Fibroblast of the aortic adventitia (primary cell): ENCODE measurements at places on chromosomes 6 and 20. TPM values are rescaled to one million over a fixed set of nuclear protein-coding genes. Genes with fewer than 3 reads are reported as not detected.
A peak's percentile ranks its signal among the peaks of the same experiment; 100 is the strongest.

Gene DNMT3B
- 1.1 and 3.3 TPM in 2 replicates for total RNA-seq

Gene ULBP2
- 2.5 and 3.3 TPM in 2 replicates for total RNA-seq

Gene MTFR2
- 1.5 and 6.1 TPM in 2 replicates for total RNA-seq

Gene ADGB
- not detected in 2 replicates for total RNA-seq

Gene RNF182
- total RNA-seq: 0.74 and 2.9 TPM in 2 replicates

Gene CDKAL1
- total RNA-seq: 11.3 and 20.0 TPM in 2 replicates

Gene SOBP
- total RNA-seq: 7.4 and 7.9 TPM in 2 replicates

Gene CDC25B
- total RNA-seq: 51.0 and 58.5 TPM in 2 replicates

Gene PPP1R14C
- total RNA-seq: 2.1 TPM in 1 of 2 replicates, not detected in the other

Gene SLC22A16
- total RNA-seq: 0.09 TPM in 1 of 2 replicates, not detected in the other

Gene OR10C1
- not detected in 2 replicates for total RNA-seq

Gene LHFPL5
- not detected in 2 replicates for total RNA-seq

GRCh38 chr6:134564705-134565104, 246.8 kb upstream of the SGK1 start:
- no peak for DNase-seq

DNA sequence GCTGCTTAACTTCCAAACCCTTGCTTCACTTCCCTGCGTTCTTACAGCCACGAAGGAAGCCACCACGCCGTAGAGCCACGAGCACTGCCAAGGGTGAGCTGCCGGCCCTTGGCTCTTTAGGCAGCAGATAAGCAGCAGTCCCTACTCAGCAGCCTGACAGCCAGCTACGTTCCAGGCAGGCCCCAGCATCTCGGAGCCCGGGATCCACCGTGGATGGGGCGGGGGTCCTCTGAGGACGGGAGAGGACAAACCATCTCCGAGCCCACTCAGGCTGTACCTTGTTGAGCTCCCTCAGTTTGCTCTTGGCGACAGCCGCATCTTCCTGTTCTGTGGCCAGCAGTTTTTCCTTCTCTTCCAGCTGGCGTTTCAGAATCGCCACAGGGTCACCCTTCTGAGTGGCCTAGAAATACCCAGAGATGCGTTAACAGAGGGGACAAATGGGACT, 40.5 kb downstream of the RRBP1 start:
- no peak for DNase-seq

DNA sequence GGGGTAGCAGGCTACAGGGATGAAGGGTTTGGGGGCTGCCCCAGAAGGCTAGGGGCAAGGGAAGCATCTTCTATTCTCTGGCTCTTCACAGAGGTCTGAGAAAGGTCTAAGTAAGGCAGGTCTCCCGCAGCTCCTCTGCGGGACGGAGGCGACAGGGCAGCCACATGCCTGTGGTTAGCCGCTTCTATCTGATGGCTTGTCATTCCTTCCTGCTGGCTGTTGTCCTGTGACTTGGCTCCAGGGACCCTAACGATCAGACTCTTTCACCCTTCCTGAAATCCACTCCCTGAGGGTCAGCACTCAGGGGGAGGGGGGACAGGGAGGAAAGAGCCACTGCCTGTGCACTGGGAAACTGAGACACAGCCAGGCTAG, 673 bp downstream of the CST7 start:
- DNase-seq: no peak

DNA sequence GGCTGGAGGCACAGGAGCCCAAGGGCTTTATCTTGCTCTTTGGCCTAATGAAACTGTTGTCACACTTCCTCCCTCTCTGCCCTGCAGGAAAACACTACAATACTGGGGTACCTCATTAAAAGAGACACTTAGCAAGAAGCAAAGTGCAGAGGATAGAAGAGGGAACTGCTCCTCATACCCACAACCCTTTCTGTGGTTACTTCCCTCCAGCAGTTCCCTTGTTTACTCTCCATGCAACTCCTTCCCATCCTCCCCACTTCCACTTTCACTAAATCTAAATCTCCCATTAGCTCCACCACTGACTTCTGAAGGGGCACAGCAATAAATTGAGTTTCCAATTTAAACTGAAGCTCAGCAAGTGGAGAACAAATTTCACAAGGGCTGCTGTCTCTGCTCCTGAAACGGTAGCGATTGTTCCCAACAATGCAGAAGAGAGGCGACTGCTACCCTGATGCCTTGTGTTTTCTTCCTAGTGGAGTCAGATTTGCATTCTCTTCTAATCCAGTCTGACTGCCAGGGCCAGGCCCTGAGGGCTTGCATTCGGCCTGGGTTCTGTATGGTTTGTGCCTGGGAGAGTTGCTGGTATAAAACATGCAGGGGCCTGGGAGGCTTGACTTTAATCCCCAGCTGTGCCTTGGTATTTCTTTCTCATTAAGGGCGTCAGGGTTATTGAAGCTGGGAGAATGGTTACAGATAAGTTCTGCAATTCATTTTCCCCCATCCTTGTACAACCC, 454.7 kb downstream of the TFAP2B start:
- no peak for DNase-seq

DNA sequence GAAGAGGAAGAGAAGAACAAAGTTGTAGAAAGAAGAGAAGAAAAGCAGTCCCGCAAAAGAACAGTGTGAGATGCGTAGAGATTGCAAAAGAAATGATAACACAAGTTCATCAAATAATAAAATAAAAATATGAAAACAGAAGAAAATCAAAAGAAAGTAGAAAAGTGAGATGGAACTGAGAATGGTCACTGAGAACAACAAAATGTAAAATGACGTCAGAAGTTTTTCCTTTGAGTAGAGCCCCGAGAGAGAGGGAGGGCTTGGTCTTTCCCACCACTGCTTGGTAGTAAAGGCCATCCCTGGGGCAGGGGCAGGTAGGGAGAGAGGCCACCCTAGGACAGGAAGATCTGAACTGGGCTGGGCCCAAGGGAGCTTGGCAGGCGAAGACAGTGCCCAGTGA, 533.7 kb downstream of the QKI start:
- DNase-seq: no peak

- DNase-seq: no peak
Measured at GRCh38 chr6:12593771-12594529, 122.6 kb upstream of the PHACTR1 start.

GRCh38 chr6:148192310-148192709, 150.3 kb upstream of the SASH1 start:
- DNase-seq: peak; percentile 97

GRCh38 chr6:14067656-14068055, 49.9 kb upstream of the CD83 start:
- no peak for DNase-seq

DNA sequence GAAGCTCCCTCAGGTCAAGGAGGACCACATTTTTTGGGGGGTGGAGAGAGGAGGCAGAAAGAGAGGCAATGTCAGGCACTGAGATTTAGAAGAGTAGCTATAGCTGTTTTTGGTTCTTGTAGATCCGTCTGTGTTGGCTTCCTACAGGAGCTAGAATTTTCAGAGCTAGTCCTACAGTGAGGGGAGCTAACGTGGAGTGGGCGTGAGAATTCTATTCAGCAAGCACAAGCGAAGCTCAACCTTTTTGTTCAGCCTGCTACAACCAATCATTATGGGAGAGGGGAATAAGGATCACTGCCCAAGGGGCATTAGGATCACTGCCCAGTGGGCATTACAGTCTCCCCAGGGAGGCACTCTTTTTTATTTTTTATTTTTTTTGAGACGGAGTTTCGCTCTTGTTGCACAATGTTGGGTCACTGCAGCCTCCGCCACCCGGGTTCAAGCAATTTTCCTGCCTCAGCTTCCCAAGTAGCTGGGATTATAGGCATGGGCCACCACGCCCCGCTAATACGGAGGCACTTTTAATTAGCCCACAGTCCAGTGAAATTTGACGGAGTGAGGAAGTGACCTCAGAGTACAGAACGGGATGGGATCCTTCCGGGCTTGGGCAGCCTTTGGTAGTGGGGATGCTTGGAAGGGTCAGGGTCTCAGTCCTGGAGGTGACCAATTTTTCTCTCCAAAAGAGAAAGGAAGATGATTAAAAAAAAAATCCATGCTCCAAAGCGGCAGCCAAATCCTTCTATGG, 1.1 kb upstream of the PANK2 start:
- DNase-seq: no peak

- DNase-seq: no peak
Measured at GRCh38 chr20:55893031-55893430, 112.3 kb downstream of the CBLN4 start.

DNA sequence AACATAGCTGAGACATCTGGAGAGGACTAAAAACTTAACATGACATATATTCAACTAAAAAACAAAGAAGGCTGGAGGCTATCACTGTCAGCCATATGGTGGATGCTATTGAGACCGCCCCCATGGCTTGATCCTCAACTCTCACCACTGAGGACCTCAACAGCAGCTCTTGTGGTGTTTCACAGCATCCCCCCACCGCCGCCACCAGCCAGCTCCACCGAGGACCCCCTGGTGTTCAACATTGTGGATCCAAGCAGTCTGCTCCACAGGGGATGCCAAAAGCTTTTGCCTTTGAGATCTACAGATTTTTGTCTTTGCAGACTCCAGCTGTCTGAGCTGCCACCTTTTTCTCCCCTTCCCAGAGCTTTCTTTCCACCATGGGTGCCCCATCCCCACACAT, 64.6 kb downstream of the NUS1 start:
- DNase-seq: no peak

- DNase-seq: no peak
Measured at GRCh38 chr20:58908221-58908620, 55.7 kb downstream of the GNAS start.

DNA sequence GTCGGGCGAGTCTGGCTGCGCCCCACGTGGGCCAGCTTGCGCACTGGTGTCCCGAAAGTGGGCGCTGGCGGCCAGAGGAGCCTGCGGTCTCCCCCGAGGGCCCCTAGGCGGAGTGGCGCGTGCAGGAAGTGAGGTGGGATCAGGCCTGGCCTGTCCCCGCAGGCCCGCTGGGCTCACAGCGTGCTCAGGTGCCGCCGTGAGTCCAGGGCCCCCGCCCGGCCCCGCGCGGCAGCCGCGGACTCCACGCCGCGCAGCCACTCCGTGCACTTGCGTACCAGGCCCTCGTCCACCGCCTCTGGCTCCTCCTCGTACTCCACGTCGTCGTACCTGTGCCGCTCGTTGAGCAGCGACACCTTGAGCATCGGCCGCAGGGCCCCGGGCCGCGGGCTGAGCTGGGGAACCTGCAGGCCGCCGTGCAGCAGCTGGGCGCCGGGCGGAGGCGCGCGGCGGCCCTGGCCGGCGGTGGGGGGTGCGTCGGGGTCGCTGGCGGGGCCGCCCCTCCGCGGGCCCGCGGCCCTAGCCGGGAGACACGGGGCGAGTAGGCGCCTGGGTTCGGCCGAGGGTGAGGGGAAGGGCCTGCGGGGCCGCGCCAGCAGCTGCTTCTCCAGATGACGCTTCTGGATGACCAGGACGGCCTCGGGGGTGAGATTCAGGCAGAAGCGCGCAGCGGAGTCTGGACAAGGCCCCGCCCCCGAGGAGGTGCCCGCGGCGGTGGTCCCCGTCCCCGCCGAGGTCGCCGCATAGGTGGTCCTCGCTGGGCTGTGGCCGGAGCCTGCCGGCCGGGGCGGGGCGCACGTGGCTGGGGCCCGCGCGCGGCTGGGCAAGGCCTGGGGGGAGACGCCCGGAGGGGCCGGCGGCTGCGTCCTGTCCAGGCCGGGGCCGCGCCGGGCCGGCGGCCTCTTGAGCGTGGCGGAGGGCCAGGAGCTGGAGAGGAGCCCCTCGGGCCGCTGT, 835 bp downstream of the PRR18 start:
- DNase-seq: no peak

- no peak for DNase-seq
Measured at GRCh38 chr6:43203029-43203717, 21.2 kb downstream of the CUL9 start.

- DNase-seq: peak; percentile 81
Measured at GRCh38 chr6:22471132-22471690, 98.2 kb upstream of the HDGFL1 start.

GRCh38 chr6:160043784-160044183, 74.9 kb downstream of the IGF2R start:
- DNase-seq: no peak

GRCh38 chr20:58875541-58876134, 23.1 kb downstream of the GNAS start:
- DNase-seq: peak; percentile 27

DNA sequence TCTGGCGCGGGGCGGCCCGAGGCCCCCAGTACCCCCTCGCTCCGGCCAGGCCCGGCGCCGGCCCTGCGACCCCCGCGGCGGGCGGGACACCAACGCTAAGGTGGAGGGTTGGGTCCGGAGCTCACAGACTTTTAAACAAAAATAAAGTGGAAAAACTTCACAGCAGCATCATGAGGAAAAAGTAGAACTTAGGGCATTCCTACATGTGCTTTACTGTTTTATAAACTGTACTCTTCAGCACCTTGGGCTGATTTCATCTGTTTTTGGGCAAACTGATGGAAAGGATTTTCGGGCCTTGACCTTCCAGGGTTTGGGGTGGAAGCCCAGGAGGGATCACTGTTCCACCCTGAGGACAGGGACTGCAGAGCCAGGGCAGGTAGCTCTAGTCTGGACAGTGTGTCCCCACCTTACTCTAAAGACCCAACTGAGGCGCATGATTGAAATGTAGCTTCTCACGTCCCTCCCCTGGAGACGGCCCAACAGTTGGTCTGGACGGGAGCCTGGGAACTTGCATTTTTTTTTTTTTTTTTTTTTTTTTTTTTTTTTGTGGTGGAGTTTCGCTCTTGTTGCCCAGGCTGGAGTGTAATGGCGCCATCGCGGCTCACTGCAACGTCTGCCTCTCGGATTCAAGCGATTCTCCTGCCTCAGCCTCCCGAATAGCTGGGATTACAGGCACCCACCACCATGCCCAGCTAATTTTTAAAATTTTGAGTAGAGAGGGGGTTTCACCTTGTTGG, 740 bp downstream of the NELFCD start:
- DNase-seq: peak; percentile 29

DNA sequence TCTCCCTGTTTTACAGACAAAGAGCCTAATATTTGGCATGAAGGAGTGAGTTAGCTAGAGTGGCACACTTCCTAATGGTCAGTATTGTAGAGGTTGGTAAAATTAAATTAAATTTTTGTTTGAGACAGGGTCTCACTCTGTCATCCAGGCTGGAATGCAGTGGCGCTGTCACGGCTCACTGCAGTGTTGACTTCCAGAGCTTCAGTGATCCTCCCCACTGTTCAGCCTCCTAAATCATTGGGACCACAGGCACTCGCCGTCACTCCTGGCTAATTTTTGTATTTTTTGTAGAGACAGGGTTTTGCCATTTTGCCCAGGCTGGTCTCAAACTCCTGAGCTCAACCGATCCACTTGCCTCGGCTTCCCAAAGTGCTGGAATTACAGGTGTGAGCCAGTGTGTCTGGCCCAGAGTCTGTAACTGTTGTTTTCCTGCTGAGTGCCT, 70.9 kb downstream of the SCAND1 start:
- no peak for DNase-seq

GRCh38 chr6:139316622-139317317, 25.0 kb upstream of the TXLNB start:
- no peak for DNase-seq

DNA sequence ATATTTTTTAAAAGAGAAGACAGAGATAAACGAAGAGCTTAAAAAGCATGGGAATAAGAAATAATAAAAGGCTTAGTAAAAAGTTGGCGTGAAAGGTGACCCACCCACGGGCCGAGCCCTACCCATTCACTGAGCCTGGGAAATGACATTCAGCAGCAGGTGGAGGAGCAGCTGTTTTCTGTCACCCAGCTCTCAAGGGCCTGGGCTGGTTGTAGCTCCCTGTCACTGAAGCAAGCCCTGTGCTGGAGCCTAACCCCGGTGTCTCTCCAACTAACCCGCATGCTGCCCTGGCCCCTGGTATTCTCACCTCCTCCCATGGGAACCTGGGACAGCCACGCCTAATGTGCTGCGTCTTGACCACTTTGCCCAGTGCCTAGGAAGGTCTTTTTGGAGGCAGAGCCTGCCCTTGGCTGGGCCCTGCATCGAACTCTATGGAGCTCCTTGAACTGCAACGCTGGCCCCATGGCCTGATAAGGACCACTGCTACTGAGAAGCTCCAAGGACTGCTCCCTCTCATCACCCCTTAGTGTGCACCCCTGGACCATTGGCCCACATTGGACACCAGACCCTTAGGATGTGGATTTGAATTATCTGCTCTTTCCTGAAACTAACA, 68.8 kb upstream of the IYD start:
- DNase-seq: no peak
